ENCODE measurements at places on chromosomes 2 and 18. TPM values are rescaled to one million over a fixed set of nuclear protein-coding genes. Genes with fewer than 3 reads are reported as not detected.

CHRNG gene
- total RNA-seq, result not detected

RNF125 gene
- 0.29 TPM for total RNA-seq

PID1 gene
- total RNA-seq, result 2.5 TPM

TXNDC2 gene
- total RNA-seq, result 0.29 TPM

FAM168B gene
- 56.1 TPM for total RNA-seq

SPATA3 gene
- total RNA-seq, result not detected

NEB gene
- 0.06 TPM for total RNA-seq

CCDC68 gene
- total RNA-seq, result not detected

SDC1 gene
- 44.7 TPM for total RNA-seq

Data from H4 (cell line).